ENCODE measurements at places on chromosomes 12 and 14. TPM values are rescaled to one million over a fixed set of nuclear protein-coding genes. Genes with fewer than 3 reads are reported as not detected.

SMIM41 gene
- total RNA-seq, result 0.35 TPM

ZNF891 gene
- 1.0 TPM for total RNA-seq

DNA sequence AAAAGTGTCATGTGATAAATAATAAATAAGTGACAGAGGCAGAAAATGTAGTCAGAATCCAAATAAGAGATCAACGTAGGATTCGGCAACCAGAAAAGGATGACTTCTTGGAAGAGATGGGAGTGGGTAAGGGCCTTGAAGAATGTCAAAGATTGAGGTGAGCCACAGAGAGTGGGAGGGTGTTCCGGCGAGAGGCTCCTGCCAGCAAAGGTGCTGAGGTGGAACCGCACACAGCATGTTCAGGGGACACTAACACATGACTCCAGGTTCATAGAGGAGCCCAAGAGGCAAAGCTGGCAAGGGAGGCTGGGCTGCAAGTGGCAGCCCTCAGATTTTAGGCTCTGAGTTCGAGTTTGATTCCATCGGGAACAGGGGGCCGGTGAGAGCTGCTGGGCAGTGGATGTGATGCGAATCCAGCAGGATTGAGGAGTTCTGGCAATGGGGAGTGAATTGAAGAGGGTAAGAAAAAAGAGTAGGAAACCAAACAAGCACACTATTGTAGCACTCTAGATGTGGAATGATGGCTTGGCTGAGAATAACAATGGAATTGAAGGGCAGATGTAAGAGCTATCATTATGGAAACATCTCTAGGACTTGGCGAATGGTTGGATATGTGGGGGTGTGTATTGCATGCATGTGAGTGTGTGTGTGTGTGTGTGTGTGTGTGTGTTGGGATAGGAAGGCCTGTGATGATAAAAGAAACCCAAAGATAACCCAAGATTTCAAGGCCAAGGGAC, 36.5 kb downstream of the LRRC74A start:
- DNase-seq, result no peak

- no peak for DNase-seq
Measured at GRCh38 chr14:97277711-97278110, 480.5 kb downstream of the VRK1 start.

DNA sequence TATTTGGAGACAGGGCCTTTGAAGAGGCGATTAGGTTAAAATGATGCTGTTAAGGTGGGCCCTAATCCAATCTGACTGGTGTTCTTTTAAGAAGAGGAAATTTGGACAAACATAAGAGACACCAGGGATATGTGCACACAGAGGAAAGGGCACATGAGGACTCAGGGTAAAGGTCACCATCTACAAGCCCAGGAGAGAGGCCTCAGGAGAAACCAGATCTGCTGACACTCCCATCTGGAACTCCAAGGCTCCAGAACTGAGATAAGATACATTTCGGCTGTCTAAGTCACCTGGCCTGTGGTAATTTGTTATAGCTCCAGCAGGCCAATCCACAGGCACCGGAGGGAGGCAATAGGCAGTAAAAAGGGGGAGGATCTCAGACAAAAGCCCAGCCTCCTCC, 48.6 kb downstream of the KICS2 start:
- DNase-seq, result no peak

GRCh38 chr12:26906704-26907103, 31.1 kb downstream of the INTS13 start:
- no peak for DNase-seq

RNASE7 gene
- total RNA-seq, result not detected

DNA sequence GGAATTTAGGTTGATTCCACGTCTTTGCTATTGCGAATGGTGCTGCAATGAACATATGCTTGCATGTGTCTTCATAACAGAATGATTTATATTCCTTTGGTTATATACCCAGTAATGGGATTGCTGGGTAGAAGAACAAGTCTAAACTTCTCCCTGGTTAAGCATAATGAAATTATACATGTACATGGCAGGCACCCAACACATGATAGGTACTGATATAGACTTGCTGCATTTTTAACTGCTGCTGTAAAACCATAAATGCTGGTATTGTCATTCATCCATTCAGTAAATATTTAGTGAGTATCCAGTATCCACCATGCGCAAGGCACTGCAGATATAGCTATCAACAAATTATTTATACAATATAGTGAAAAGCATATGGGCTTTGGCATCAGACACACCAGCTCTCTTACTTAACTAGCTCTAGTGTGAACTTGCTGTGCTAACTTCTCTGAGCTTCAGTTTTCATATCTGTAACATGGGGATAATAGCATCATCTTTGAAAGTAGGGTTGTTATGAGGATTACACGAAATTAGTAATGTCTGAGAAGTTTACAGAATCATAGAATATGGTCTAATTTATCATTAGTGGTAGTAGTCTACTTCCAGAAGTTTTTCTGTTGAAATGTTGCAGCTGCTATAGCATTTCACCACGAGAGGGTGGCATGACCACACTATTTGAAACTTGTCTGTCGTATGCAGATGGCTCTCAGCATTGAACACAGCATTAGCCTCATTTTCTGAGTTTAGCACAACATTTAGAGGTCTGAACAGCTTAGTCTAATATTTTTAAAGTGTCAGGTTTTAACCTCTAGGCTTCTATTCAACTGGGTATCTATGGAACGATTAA, 32.0 kb upstream of the SEL1L start:
- no peak for DNase-seq

GRCh38 chr12:15584366-15585041, 204.7 kb downstream of the EPS8 start:
- DNase-seq, result no peak

GRCh38 chr14:92482621-92483319, 30.8 kb upstream of the RIN3 start:
- DNase-seq, result no peak

DNA sequence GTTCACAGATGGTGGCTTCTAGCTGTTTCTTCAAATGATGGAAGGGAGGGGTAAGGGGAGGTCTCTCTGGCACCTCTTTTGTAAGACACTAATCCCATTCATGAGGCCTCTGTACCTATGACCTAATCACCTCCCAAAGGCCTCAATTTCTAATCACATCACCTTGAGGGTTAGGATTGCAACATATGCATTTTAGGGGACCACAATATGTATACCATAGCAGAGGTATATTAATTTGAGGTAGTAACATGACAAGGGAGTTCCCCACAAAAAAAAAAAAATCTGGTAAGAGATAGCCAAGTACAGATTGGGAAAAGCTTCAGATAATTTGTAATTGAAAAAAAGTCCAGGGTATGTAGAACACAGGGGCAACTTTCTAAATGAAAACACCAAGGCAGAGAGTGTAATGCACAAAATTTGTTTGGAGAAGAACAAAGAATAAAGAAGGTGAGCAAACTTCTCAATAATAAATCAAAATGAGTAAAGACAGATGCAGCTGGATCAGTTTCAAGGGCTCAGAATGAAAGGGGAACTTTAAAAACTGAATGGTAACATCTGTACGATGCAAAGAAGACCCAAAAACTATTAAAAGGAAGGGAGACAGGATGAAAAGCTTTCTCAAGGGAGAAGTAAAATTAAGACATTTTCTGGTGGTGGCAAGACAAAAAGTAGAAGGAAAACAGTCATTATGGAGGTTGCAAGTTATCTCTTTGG, 125.5 kb upstream of the DCN start:
- no peak for DNase-seq

DNA sequence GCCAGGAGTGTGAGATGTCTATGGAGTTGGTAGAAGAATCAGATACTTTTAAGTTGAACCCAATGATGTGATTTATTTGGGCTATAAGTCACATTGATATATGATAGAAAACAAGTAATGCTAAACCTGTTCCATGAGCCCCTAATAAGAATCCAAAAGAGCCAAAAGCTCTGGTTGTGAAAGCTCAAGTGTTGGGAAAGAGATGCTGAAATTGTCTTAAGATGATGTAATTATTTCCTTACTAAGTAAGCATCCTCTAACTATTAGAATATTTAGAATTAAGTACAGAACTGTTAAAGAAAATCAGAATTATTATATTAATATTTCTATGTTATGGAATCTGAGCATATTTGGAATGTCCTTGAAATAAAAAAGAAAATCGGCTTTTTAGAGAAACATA, 17.6 kb upstream of the SLC2A13 start:
- no peak for DNase-seq

- DNase-seq, result peak; percentile 76
Measured at GRCh38 chr14:105468621-105469241, 5.9 kb upstream of the CRIP2 start.

GRCh38 chr12:124497039-124497438, 70.4 kb downstream of the NCOR2 start:
- no peak for DNase-seq

GRCh38 chr14:100426314-100426713, 103.2 kb downstream of the SLC25A47 start:
- no peak for DNase-seq

DNA sequence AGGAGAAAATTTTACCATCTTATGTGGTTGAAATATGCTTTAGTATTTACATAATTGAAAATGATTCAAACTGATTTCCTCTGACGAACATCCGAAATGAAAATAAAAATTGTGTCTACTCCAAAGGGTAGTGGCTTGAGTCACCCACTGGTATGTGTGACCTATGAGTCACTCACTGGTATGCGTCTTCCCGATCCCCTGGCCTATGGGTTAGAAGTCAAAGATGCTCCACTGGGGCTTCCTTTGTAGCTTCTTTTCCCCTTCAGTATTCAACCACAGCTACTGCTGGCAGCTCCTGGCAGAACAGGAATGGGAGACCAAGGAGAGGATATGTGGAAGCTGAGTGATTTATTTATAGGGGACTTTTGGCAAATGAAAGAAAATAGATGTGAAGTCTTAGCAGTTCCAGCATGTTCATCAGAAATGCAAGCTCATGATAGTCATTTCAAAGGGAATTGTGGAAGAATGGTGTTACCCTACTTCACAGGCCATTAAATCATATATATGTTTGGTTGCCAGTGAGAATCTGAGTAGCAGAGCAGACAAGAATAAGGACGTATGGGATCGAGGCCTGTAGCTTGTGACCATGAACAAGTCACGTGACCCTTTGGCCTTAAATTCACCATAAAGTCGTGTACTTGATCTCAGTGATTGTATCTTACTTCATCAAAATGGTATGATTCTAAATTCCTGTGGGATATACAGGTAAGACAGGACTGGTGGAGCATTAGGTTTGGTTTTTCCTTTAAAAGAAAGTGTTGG, 108.3 kb downstream of the CRADD start:
- DNase-seq, result no peak

METAP2 gene
- 51.4 TPM for total RNA-seq

GRIN2B gene
- total RNA-seq, result 0.03 TPM

DNA sequence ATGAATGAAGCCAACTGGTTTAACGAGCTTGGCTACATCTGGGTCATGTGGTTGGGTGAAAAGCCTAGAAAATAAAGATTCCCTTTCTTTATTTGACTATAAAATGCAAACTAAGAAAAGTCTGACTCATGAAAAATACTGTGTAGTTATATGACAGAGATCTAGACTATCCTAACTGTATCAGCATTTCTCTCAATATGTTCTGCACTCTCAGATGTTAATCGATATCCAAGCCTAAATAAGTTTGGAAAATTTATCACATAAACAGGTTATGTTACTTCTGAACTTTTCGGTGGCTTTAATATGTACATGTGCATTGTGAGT, 133.1 kb downstream of the DAAM1 start:
- DNase-seq, result no peak

DNA sequence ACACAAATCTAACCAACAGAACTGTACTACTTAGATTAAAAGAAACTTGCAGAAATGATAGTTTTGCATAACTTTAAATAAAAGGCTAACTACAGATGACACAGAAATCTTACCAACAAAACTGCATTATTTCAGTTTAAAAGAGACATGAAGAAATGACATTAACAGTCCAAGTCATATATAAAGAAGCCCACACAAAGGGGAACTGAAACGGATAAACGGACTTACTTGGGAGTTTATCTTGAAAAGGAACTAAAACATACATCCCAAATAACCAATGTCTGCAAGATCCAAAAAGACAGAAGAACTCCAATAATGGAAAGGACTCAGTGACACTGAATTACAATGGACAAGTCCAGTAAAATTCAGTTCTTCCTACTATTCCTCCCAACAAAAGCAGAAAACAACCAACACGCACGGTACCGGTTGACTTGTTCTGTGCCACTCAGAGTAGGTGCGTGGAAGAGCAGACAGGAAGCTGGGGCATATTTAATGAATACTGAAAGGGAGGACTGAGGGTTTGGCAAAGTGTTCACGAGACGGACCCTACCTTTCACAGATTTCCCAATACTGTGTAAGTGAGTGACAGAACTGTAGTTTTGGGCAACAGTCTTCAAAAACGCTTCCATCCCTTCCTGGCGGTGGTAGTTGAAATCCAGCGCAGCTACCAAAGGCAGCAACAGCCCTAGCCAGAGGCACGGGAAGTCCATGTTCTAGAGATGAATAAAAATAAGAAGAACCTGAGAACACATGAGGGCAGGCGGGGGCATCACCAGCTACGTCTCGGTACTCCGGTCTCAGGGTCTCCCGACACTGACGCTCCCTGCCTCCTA, 627 bp downstream of the CPM start:
- no peak for DNase-seq

GRCh38 chr12:114676142-114676741, 7.7 kb downstream of the TBX3 start:
- no peak for DNase-seq

DNA sequence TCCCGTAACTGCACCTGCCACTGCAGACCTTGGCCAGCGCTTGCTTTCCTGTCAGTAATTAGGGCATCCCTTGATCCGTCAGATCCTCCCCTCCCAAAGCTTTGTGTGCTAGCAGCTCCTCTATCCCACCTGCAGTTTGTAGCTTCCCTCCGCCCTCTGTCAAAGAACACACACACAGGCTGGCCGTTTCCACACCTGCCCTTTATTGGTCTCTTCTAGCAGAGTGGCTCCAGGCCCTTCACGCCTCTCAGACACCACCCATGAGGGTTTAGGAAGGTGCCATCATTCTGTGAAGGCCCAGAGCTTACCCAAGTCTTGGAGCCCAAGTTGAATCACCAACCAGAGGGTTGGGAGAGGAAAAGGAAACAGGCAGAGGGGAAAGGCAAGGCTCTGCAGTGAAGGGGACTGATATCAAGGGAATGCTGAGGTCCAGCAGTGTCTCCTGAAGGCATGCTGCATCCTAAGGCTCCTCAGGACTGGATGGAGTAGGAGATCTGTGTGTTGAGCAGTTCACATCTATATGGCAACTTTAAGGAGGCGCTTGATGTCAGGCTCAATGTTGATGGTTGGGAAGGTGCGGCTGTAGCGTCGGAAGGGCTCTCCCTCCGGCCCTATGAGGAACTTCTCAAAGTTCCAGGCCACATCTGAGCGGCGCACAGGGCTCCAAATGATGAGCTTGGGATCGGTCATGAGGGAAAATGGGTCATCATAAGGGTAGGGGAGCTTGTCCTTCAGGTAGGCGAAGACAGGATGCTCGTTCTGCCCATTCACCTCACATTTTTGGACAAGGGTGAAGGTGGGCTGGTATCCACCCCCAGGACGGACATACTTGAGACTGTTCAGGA, 3.4 kb downstream of the GPX2 start:
- DNase-seq, result no peak

DNA sequence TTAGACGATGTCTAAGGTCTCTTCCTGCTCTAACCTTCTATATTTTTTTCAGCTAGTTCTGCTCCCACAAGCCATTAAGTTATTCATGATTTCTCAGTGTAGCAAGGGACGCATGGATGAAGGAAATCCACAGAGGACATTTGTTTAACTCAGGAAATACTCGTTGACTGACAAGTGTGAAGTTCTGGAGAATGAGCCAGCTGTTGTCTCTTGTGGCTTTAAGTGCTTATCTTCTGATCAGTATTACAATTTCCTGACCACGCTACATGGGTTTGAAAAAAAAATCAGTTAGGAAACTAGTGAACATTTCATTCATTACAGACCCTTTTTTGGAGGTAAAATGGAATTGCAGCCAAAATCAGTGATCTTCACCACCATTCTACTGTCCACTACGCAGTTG, 53.1 kb downstream of the GUCY2C start:
- DNase-seq, result no peak

All from Right ventricle myocardium superior (tissue), 1 donor.